ENCODE measurements at places on chromosomes 5 and 9. TPM values are rescaled to one million over a fixed set of nuclear protein-coding genes. Genes with fewer than 3 reads are reported as not detected.
A peak's percentile ranks its signal among the peaks of the same experiment; 100 is the strongest.

DNA sequence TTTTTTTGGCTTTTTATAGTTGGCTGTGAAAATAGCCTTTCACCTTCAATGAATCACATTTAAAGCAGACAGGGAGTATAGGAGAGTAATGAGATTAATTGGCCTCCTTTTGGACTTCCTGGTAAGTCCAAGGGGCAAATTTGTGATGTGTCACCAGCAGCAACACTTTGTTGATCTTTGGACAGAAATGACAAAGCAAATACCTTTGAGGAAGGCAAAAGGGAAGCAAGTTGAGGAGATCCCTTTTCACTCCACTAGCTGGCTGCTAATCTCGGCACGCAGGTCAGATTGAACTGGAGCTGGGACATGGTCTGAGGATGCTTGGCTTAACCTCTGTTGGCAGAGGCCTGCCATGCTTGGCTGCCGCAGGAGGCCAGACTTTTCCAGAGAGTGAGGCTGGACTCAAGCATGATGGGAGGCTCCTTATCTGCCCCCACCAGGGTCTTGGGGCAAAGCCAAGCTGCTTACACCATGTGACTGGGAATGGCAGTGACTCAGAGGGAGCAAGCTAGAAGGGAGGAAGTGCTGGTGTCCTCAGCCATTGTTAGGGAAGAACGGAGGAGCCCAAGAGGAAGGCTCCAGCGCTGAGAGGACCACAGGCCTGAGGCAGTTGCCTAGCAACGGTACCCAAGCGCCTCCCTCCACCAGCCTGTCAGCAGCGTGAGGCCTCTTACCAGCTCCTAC, 174.5 kb upstream of the MAP1B start:
- DNase-seq = no peak

DNA sequence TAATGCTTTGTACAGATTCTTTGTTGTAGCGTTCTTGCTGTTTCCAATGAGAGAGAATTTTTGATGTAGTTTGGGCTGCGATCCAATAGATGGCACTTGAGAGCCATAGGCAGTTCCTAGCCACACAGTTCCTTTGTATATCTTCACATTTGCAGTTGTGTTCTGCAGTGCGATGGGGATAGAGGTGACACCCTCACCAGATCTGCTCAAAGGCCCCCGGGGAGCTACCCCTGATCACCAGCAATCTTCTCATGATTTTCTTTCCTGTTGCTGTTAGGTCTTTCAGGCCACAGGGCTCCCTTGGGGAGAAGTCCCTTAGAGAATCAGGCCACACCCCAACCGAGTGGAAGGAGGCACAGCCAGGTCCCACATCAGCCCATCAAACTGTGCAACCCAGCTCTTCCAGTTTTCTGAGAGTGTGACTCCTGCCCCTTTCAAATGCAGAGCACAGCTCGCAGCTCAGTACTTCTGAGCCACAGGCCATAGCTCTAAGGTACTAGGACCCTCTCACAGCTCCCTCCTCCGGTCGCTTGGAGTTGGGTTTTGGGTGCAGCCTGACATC, 353.7 kb downstream of the SLCO4C1 start:
- DNase-seq = peak; percentile 1

- DNase-seq = no peak
Observed at GRCh38 chr5:28473531-28474107, 1435.2 kb upstream of the CDH9 start.

- DNase-seq = no peak
Observed at GRCh38 chr5:107532169-107532878, 138.4 kb downstream of the EFNA5 start.

DMRT2 gene
- not detected for polyA plus RNA-seq
